ENCODE measurements at places on chromosomes 6 and 20. TPM values are rescaled to one million over a fixed set of nuclear protein-coding genes. Genes with fewer than 3 reads are reported as not detected.

KIAA0408 gene
- total RNA-seq: 2.7 TPM

DNA sequence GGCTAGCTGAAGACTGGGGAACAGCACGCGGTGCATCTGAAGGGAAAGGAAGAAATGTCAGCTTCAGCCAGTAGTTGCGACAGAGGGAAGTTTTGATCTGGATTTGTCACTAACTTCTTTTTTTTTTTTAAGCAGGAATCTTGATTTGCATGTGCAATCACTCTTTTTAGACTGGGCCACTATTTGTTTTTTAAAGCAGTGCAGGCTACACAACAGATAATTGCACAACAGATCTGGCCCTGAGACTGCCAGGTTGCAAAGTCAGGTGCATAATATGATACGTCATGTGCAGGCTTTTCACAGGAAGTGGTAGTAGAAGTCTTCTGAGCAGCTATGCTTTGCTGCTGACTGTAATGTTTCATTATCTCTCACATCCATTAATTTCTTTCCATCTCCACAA is 13.5 kb downstream of the PFDN4 start:
- no peak for DNase-seq

- DNase-seq: no peak
Observed at GRCh38 chr20:8438748-8439147, 306.7 kb downstream of the PLCB1 start.

DNA sequence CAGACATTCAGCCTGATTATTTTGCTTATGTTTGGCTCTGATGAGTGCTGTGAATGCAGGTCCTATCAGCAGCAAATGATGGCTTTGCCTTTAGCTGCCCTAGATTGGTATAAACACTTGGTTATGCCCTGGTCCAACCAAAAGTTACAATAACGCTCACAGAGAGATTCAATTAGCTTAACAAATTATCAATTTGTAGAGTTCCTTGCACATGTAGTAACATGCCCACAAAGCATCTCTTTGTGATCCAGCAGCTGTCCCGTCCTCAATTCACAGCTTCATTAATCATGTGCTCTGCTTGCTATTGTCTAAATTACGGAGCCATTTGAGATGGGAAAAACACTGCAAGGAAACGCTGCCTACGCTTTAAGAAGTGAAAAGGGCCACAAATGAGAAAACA is 457.9 kb downstream of the HDGFL1 start:
- no peak for DNase-seq

DNA sequence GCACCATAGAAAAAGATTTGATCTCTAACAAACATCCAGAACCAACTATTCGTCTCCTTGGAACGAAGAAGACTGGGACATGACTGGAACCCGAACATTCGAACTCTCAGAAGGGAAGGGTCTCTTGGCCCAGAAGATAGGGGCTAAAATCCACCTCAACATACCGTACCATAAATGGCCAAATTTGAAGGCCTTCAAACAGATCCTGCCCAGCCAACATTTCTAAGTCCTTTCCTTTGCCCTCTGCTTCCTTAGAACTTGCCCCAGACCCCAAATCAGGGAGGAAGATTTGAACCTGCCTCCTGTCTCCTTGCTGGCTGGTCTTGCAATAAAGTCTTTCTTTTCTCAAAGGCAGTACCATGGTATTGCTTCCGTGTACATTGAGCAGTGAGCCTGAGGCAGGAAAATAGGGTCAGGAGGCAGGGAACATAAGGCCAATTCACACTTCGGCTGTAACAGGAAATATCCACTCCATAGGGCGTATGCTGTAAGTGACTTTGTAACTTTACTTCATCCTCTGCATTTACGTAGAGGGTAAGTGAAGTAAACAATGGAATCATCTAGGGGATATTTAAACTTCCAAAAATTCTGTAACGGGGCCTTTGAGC is 1.8 kb upstream of the PXDC1 start:
- DNase-seq: no peak

- DNase-seq: no peak
Observed at GRCh38 chr6:7546383-7546782, 4.9 kb downstream of the DSP start.

HDGFL1 gene
- total RNA-seq: not detected

DNA sequence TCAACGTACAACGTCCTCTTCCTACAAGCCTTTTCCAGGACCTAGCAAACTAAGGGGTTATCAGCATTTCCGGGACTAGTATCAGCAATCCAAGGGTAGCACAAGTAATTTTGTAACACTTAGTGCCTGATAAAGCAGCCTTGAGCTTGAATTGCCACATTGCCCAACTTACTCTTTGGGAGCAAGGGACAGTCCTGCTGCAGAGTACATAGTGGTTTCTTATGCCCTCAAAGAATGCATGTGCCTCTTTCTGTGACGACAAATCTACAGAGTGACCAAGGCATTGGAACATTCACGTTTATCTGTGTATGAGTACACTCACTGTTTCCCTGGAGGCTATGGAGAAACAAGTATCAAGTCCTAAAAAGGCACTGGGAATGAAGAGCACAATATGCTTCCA is 3.2 kb upstream of the ID4 start:
- no peak for DNase-seq

BTNL2 gene
- total RNA-seq: not detected

ZSCAN16 gene
- 8.3 TPM for total RNA-seq

- DNase-seq: no peak
Observed at GRCh38 chr20:47944682-47945081, 159.4 kb upstream of the SULF2 start.

- no peak for DNase-seq
Observed at GRCh38 chr20:62401331-62401779, 5.7 kb downstream of the CABLES2 start.

DNA sequence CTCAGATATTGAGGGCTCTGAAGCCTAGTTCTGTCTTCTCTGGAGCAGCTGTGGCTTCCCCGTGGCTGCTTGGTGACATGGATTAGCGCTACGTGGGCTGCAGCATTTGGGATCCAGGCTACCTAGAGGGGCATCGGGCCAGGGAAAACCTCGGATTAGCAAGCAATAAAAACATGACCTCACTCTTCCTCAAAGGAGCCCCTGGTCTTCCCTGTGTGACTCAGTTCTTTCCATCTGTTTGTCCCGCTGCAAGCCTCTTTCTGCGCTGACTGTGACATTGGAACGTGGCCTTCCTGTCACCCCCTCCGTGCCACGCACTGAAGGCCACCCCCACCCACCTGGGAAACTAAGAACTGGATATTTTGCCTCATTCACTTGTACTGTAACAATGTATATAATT is 3.6 kb downstream of the MRGBP start:
- no peak for DNase-seq

GRCh38 chr6:42697268-42697655 is 25.1 kb downstream of the PRPH2 start:
- no peak for DNase-seq

SNPH gene
- 2.4 TPM for total RNA-seq

COX4I2 gene
- total RNA-seq: 0.52 TPM

DNA sequence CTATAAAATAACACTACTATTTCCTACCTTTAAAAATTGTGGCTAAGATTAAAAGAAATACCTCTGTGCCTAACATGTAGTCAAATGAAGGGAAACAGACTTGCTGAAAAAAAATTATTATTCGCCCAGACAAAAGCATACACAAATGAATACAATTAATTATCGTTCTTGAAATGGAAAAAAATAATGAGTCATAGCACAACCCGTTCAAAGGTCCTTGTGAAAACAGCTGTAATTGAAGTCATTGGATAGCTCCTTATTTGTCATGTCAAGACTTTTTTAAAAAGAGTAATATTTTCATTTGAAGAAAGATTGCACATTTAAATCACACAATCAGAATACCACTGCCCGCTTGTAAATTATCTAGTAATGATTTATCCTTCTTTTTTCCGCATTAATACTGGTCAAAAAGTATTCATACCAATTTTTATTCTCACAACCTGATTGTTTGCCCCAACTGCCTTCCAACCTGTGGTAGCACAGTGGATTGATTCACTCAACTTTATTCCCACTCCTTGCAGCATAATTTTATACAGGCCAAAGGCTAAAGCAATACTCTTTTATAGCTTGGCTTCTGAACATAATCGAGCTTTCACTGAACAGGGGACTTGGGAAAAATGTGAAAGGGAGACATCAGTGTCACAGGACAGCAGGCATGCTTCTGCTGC is 655.2 kb upstream of the MAP3K7 start:
- DNase-seq: no peak

- DNase-seq: no peak
Observed at GRCh38 chr6:90025523-90026061, 131.3 kb downstream of the GJA10 start.

- DNase-seq: no peak
Observed at GRCh38 chr6:170292407-170293158, 1.7 kb upstream of the DLL1 start.

ARMH2 gene
- total RNA-seq: not detected

MEI4 gene
- total RNA-seq: not detected

- DNase-seq: no peak
Observed at GRCh38 chr6:150541576-150541975, 58.1 kb upstream of the PLEKHG1 start.

DNA sequence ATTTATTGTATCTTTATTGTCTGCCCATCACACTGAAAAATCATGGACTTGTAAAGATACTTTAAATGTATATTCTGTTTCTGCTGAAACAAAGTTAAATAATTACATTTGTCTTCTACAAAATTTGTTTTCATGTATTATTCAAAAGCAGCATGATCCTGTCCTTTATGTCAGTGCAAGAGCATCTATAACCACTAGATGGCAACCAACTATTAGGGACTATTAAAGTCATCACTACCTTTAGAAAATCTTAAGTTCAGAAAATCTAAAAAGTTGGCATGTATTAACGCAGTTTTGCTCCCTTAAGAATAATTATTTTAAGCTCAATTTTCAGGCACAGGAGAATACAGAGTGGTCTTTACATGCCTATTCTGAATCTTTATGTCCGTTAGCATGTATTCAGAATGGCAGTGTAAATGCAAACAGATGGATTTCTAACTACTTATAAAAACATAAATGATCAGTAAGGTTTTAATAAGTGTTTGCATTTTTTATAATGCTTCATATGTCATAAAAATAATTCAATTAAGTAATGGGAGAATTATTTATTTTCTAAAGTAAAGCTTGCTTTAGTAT is 17.8 kb downstream of the TMEM30A start:
- DNase-seq: no peak

MAK gene
- not detected for total RNA-seq
